Activated CD8-positive, alpha-beta memory T cell treated with anti-CD3 and anti-CD28 coated beads for 1 hour (primary cell): ENCODE measurements at places on chromosomes 5 and 9.

GRCh38 chr5:10685115-10685521 lies 75.9 kb downstream of the DAP start:
- DNase-seq: no peak

- no peak for DNase-seq
Measured at GRCh38 chr9:98770717-98771116, 25.6 kb downstream of the ANKS6 start.

DNA sequence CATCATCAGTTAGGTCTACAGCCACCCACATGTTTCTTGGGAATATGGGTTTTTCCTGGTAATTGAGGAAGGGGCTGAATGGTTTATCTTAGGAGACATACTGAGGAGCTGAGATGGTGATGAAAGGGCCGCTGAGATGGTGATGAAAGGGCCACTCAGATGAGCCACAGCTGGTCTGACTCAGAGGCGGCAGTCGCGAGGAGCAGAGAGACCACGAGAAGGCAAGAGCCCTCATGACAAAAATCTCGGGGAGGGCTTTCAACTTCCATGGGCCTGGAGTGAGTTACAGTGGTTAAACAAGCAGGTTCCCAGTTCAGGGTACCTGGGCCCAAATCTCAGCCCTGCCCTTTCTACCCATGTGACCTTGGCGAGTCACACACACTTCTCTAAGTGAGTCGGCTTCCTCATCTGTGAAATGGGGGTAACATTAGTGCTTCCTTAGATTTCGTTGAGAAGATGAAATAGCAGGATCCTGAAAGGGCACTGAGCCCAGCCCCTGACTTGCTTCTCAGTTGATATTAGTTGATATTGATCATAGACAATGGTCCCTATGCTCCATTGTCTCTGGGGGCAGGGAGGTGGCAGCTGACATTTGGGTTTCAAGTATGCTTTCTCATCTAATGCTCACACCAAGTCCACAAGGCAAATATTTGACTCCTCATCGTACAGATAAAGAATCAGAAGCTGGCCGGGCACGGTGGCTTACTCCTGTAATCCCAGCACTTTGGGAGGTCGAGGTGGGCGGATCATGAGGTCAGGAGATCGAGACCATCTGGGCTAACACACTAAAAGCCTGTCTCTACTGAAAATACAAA lies 169.5 kb downstream of the RGS3 start:
- DNase-seq: no peak

DNA sequence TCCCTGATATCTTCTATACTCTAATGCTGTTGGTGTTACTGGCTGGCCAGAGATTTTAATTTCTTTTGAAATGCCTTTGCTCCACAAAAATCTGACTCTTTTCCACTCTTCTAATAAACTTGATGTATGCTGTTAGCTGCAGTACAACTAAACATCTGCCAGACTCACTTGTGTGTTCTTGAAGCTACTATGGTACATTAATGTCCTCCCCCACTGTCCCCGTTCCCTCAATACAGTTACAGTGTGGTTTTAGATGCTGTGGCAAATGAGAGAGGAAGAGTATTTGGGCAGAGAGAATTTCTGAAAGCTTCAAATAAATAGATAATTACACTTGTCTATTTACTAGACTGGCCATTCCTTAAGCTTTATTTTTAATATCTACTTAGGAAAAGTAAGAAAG lies 18.3 kb upstream of the ERAP1 start:
- no peak for DNase-seq

- DNase-seq: no peak
Measured at GRCh38 chr5:173304591-173304988, 23.6 kb downstream of the STC2 start.

- no peak for DNase-seq
Measured at GRCh38 chr9:97591535-97591934, 41.6 kb downstream of the TSTD2 start.

- DNase-seq: no peak
Measured at GRCh38 chr5:98433022-98433421, 340.4 kb upstream of the RGMB start.

DNA sequence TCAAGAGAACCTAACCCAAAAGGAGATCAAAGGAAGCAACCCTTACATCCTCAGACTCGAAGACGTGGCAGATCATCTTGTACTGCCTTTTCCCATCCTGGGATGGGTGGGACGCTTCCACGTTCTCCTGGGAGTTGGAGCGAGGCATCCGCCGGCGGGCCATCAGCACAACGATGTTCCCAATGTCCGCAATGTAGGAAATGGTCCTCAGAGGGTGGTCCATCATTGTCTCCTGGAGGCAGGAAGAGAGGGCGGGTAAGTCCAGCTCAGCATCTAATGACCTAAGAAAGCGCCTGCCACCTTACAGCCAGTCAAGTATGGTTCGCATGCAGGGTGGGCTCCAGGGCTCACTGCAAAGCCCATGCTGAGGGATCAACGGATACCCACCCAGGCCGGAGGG lies 131.2 kb downstream of the ENTREP1 start:
- DNase-seq: no peak

GRCh38 chr5:38319491-38319890 lies 61.1 kb downstream of the EGFLAM start:
- DNase-seq: no peak

DNA sequence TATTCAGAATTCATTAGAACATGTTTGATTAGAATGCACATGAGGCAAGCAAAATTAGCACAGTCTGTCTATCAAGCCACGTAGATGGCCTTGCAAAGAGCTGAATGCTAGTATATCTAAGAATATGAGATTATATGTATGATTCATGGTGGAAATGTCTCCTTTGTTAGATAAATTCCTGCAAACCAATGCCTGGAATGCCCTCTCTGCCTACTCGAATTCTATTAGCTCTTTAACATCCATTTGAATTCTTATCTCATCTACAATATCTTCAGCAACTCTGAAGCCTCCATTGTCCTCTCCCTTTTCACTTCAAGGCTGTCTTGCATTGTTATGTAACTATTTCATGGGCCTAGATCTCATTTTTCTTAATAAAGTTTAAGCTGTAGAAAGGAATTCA lies 205.5 kb downstream of the TMC1 start:
- DNase-seq: no peak
